ENCODE measurements at places on chromosomes 3 and 15.

DNA sequence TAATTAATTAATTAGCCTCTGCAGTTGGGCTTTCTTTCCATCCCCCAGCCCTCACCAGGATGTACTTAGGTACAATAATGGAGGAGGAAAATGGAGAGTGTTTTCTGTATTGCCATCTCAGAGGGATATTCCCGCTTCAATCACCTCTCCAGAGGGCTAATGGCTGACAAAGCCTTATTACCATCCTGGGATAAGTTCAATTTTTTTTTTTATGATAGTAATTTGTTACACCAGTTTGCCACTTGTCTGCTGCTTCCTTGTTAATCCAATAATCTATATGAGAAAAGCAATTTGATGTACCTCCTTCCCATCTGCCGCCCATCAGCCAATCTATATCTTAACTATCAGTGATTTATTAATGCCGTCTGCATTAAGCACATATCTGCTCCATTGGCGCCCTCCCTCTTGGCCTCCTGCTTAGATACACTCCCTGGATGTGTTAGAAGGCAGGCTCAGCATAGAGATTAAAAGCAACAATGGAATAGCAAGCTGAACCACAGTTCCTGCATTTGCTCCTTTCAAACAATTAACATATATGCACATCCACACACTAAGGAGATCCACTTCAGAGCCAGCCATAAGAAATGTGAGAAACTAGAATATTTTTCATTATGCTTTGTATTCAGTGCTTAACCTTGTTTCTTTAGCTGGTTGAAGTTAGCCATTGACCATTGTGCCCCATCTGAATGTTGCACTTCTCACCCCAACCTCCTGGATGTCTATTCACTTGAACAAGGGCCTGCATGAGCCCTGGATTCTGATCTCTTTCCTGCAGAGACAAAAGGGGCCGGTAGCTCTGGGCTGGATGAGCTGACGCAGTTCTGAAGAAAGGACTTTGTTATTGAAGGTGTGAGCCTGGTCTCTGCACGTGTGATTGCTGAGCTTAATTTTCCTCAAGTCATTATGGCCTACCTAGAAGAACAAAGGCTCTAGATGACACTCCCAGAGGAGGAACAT lies 237.3 kb upstream of the GAP43 start:
- DNase-seq, result no peak

- no peak for DNase-seq
Measured at GRCh38 chr3:4972652-4973643, 6.3 kb upstream of the BHLHE40 start.

- no peak for DNase-seq
Measured at GRCh38 chr15:49492830-49493229, 69.8 kb downstream of the FGF7 start.

DNA sequence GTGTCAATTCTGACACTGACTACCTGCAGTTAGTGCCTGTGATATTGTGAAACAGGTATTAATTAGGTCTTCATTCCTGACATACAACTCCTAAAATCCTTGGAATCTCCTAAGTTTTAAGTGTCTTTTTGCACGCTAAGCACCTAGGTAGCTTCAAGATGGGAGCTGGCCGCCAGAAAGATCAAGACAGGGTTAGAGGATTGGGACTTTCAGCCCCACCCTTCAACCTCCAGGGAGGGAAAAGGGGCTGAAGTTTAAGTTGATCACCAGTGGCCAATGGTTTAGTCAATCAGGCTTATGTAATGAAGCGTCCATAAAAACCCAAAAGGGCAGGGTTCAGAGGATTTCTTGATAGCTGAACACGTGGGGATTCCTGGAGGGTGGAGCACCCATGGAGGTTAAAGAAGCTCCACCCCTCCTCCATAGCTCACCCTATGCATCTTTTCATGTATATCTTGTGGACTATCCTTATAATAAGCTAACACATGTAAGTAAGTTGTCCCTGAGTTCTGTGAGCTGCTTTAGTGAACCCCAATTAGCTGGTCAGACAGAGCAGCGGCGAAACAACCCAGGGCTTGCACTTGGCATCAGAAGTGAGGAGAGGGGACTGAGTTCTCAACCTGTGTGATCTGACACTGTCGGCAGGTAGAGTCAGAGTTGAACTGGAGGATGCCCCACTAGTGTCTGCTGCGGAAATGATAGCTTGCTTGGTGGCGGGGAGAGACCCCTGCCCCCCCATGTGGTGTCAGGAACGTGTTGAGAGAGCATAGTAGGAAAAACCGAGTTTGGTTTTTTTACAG lies 12.8 kb upstream of the SRP14 start:
- DNase-seq, result peak; percentile 8

DNA sequence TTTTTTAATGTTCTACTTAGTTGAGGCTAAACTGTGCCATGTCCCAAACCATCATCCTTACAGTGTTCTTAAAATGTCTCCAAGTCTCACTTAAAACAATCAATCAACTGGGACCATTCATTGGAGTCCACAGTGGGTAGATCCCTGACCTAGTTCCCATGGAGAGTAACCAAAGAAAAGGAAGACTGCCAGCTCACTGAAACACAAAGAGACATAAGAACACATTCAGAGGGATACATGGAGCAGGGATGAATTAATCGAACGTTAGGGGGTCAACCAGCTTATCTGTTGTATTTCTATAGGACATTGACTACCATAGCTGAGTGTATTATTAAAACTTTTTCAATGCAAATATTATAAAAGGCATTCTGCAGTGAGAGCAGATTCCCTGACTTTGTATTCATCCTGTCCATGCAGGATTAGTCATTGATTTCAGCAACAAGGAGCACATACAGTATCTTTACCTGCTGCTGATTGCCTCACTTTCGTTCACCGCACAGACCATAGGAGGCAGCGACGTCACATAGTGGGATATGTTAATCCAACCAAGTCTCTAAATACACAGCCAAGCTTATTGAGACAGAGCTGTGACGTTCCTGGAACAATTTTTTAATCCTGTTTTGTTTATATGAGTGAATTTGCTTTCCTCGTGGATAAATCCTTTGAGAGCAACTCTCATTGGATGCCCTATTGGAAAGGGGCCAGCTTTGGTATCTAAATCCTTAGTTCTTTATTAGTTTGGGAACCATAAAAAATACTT lies 364.9 kb upstream of the RBMS3 start:
- DNase-seq, result no peak

DNA sequence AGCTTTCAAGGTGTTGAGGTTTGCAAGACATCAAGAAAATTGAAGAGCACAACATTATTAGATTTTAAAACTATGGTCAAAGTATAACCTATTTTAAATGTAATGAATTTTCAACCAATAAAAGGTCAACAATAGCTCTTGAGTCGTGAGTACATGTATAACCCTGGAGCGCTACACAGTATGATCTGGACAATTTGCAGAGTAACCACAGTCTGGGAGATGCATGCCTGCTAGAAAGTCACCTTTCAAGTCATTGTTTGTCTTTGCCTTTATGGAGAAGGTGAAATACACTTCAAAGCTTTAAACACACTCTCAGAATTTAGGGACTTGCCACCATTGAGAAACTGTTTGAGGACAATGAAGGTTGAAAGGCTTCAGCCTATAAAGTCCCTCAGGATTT lies 112.6 kb upstream of the ALCAM start:
- DNase-seq, result no peak

GRCh38 chr15:47184003-47184907 lies 533.0 kb upstream of the SEMA6D start:
- DNase-seq, result no peak

DNA sequence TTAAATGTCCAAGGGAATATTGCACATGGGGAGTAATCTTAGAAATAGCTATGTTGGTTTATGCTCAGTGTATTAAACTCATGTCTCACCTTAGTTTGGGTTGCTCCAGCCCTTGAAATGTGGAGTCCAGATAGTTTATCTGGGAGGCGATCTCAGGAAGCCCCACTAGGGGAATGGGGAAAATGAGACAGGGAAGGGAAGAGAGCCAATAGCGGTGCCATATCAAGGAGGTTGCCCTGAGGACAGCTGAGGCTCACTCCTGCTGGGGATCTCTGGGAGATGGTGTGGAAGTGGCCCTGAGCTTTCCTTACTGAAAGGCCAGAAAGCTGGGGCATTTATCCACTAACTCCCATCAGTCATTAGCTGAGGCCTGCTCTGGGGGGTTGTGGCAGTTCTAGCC lies 43.3 kb upstream of the POLR2M start:
- no peak for DNase-seq
